ENCODE measurements at places on chromosomes 2 and 18.
A peak's percentile ranks its signal among the peaks of the same experiment; 100 is the strongest.

- no peak for DNase-seq
Measured at GRCh38 chr2:45172760-45173392, 163.6 kb upstream of the SIX2 start.

DNA sequence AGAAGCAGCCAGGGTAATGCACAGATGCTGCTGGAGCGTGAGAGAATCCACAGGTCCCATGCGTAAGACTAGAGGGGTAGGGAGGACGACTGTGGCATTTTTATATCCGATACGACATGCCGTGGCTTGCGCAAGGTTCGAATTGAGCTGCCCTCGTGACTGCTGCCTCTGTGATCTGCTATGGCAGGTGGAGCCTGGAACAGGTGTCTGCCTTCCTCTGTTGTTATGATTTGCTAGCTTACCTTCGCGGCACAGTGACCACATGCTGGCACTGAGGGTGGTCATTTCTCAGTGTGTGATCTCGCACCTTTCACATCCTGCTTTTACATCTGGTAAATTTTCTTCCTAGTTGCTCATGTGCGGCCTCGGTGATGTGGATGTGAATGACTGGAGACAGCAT lies 240.2 kb downstream of the ALPK2 start:
- DNase-seq, result no peak

GRCh38 chr2:240166191-240166590 lies 25.7 kb upstream of the OTOS start:
- DNase-seq, result no peak

DNA sequence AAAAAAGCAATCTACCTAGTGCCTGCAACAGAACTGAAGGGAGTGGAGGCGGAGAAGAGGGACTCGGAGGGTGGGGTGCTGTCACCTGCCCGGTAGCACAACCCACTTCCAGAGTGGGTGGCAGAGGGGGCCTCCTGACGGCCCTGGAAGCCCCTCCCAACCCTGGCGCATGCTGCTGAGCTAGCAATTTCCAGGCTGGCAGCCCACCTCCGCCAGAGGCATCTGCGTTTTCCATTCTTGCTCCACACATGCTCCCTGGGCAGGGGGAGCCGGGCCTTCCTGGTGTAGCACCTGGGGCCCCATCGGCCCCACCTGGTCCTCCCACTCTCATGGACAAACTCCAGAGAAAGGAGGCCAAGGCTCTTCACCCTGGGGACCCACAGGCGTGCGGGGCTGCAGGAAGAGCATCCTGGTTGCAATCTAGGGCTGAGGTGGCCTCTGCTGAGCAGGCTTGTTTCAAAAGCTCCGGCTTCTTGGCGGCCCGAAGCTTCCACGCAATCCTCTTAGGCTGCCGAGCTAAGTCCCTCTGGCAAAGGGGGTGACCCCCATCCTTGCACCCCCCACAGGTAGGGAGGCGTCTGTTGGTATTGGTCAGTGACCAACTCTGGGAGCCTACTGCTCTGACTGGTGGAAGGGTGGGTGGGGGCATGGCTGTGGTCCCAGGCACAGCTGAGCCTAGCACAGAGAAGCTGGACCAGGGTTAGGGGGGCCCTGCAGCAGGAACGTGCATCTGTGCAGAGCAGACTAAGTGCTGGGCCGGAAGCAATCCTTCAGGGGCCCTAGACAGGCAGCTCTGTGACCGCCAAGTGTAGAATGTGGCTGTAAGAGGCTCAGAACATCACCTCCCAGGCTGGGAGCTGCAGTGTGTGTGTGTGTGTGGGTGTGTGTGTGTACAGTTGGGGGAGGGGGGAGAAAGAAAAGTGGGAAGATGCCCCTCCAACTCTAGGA lies 2.6 kb downstream of the HS6ST1 start:
- no peak for DNase-seq

DNA sequence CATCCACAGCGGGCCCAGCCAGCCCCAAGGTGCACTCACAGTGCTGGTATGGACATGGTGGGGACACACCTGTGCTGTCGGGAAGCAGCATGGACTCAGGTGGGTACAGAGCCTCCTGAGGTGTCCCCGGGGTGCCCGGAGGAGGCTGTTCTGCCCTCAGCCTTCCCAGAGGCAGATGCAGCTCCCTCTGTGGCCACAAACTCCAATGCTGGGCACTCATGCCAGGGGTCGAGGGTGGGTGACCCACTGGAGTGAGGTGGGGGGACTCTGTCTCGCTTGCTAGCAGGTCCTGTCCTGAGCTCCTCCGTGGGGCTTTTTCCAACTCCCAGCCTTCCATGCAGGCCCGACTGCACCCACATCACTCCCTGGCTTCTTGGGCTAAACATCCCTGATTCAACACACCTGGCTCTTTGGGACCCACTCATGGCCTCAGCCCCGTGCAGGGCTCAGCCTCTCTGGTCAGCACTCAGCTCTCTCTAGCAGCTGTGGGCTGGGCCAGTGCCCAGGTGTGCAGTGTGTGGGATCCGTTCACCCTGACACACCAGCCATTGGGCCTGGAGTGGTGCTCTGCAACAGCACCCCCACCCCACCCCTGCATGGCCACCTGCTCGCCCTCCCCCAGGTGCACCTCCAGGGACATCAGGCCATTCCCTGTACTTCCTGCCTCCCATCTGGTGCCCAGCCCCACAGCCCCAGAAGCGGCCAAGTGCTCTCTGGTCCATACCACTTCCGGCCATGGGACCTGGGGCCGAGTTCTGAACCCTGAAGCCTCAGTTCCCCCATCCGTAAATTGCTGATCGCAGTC lies 16.0 kb downstream of the RAMP1 start:
- DNase-seq, result no peak

DNA sequence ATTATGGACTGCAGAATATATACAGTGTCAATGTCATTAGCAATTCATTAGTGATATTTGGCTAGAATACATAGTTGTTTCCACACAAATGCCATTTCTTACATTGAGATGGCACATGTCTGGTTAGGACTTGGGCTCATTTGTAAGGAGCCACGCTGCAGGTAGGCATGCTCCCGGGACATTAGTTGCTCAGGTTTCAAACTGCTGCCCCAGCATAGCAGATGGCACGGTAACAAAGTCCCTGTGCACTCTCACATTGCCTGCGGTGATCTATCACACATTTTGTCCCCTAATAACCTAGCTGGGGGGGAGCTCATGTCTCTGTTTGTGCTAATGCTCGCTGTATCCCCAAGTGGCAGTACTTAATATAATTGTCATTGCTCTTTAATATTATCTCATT lies 185.1 kb downstream of the NEDD4L start:
- DNase-seq, result no peak

DNA sequence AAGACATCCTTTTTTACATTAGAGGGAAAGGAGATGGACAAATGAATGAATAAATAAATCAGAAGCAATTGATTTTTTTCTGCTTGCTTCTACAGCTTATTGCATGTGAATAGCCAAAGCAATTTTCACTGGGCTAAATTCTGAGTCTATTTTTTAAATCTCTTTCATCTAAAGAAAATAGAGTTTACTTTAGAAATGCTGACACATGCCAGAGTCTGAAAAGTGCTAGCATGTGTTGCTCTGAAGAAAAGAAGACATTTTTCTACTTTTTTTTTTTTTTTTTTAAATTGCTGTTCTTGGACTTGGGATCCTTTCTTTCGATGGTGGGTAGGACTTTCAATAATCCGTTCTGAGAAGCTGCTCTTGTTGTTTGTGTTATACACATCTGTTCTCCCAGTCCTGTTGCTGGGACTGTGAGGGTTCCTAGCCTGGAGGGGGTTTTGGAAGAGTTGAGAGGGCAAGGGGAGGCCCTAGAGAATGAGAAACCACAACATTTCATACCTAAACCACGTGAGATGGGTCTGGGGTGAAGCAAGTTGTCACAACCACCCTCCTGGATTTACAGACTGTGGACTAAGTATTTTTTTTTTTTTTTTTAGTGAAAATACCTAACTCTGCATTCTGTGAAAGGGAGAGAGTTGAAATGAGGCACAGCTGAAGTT lies 193.5 kb downstream of the PRKCE start:
- DNase-seq, result no peak

- peak; percentile 85 for DNase-seq
Measured at GRCh38 chr18:73691118-73691517, 456.5 kb downstream of the FBXO15 start.

- DNase-seq, result peak; percentile 86
Measured at GRCh38 chr2:187541086-187542085, 12.8 kb downstream of the TFPI start.

DNA sequence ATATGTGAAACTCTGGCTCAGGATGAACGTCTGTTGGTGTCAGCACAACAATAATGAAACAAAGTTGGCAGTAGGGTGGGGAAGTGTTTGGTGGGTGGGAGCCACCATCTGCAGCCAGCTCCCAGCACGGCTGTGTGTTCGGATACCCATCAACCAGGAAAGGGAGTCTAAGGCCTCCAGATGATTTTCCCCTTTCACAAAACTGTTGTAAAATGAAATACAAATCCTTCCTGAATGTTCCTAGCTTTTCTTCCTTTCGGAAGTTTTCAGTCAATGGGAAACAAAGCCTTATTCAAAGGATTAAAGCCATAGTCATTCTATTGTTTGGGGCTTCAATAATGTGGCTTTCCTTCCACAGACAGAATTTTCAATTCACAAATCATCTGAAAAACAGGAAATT lies 14.5 kb upstream of the DARS1 start:
- DNase-seq, result no peak

DNA sequence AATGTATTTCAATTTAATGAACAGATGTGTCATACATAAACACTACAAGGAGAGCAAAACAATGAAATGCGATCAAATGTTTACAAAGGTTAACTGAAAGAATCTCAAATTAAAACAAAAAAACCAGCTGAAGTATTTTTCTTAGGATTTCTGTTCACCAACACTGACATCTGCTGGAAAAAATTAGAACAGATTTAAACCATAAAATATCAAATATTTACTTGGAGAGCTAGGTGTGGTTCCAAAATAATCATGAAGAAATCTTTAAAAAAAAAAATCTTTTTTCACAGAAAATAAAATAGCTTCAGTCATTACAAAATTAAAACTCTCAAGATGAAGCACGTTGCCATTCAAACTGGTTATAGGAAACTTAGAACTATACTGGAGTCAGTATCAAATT lies 13.8 kb downstream of the MMADHC start:
- DNase-seq, result no peak

GRCh38 chr2:102025016-102025501 lies 33.3 kb downstream of the IL1R2 start:
- DNase-seq, result no peak

- no peak for DNase-seq
Measured at GRCh38 chr2:1672738-1673137, 71.6 kb downstream of the PXDN start.

- no peak for DNase-seq
Measured at GRCh38 chr2:177585234-177585863, 192.8 kb downstream of the AGPS start.

GRCh38 chr18:9751371-9752031 lies 43.4 kb downstream of the RAB31 start:
- no peak for DNase-seq

GRCh38 chr18:33264566-33264965 lies 176.0 kb downstream of the CCDC178 start:
- DNase-seq, result no peak

GRCh38 chr18:47334966-47335365 lies 83.5 kb upstream of the SKOR2 start:
- no peak for DNase-seq

GRCh38 chr2:230000118-230000841 lies 68.4 kb downstream of the SLC16A14 start:
- no peak for DNase-seq

DNA sequence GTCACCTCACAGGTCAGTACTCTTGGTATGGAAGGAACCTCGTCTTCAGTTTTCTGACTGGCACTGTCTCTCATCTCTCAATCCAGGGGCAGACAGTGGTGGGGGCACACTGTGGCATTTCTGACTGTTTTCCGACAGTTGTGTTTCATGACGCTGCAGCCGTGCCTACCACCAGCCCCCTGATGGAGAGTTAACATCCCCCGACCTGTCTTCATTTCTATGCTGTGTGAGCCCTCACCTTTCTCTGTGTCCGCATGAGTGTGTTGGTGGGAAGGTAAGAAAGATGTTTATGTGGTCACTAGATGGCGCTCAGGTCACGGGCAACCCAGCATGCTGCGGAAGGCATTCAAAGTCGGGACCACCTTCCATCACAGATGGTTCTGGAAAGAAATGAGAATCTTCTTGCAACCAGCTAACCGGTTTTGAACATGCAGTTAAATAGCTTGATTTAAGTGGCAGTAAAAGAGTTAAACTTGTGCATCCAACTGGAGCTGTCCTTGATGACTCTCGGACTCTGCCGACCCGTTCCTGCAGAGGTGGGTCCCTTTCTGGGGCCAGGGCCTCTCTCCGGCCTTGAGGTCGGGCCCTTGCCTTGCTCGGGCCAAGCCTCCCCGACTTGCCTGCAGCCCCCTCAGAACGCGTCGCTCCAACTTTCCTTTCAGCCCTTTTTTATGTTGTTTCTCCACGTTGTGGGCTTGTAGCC lies 92.4 kb downstream of the DYSF start:
- DNase-seq, result peak; percentile 25

GRCh38 chr2:104444392-104444791 lies 409.5 kb upstream of the POU3F3 start:
- no peak for DNase-seq

DNA sequence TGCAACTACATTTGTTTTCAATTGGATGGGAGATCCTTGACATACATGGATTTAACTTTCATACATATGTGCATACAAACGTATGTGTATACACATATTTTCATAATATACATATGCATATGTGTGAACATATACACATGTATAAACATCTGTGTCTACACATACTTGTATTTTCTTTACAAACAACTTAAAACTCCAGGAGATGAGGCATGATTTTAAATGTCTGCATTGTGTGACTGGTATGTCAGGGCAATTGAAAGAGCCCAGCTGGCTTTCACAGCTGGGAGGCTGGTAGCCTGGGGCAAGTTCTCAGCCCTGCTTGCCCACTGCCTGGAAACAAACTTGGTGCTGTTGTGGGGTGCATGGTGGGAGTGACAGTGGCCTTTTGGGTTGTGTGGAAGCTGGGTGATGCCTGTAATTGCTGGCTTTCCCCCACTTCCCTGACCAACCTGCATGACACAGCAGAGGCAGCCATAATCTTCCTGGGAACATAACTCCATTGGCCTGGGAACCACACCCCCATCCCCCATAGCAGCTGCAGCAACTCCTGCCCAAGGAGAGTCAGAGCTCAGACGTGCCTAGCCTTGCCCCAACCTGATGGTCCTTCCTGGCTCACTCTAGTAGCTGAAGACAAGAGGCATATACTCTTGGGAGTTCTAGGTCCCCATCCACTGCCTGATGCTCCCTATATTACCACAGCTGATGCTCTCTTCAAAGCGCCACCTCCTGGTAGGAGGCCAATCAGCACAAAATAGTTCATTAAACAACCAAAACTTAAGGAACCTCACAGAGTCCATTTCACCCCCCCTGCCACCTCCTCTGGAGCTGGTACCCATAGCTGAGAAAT lies 158.3 kb downstream of the CERS6 start:
- no peak for DNase-seq

DNA sequence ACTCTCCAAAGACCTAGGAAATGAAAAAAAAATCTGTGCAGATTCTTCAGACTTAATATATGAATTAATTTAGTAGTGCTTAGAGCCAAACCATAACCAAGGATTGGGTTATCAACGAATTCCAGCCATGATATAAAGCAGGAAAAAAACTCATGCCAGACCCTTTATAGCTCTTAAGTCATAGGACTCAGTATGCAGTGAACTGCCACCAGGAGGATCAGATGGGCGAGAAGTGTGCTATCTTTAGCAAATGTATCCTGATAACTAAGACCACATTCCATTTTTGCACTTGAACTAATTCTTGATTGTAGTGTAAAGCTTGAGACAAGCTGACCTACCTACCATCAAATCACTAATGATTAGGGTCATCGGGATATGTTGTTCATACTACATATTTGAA lies 178.1 kb downstream of the IKZF2 start:
- no peak for DNase-seq

- no peak for DNase-seq
Measured at GRCh38 chr18:24799720-24800119, 339.3 kb downstream of the HRH4 start.

Data from glomerular endothelial cell (primary cell).